ENCODE measurements at places on chromosomes 2 and 18. TPM values are rescaled to one million over a fixed set of nuclear protein-coding genes. Genes with fewer than 3 reads are reported as not detected.

CLK1 gene
- polyA plus RNA-seq: 53.7 TPM

RPIA gene
- 3.5 TPM for polyA plus RNA-seq

SLC5A7 gene
- not detected for polyA plus RNA-seq

DNA sequence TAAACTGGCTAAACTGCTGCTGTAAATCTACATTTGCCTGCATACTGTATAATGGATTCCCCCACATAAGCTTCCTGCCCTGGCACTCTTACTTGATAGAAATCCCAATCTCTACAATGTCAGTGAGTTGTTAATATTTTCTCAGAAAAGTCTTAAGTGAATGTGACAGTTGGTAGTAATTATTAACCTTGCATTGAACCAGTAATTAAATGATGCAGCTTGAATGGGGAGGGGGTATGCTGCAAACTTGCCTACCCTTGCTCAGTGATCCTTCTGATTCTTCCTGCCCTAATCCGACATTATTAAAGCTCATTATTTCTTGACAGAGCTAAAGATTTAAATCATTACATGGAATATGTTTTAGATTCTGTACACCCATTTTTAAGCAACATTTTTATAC lies 119.0 kb upstream of the CDH7 start:
- H3K4me3 ChIP-seq: no peak overlapping the region
- H3K4me1 ChIP-seq: no peaks in the 10 kb centered on the region
- H3K27ac ChIP-seq: no peak overlapping the region
- no peak for DNase-seq

GRCh38 chr2:69770193-69770702 lies 28.3 kb downstream of the ANXA4 start:
- H3K4me1 ChIP-seq: peaks cover 2% of the 10 kb centered on the region
- no peak for DNase-seq
- no peak overlapping the region for H3K4me3 ChIP-seq
- no peaks in the 10 kb centered on the region for H3K27me3 ChIP-seq
